Stimulated activated CD8-positive, alpha-beta memory T cell treated with anti-CD3 and anti-CD28 coated beads, Interleukin-4, amount 100 ng/mL, for 1 hour (primary cell): ENCODE measurements at places on chromosomes 13 and 19.

DNA sequence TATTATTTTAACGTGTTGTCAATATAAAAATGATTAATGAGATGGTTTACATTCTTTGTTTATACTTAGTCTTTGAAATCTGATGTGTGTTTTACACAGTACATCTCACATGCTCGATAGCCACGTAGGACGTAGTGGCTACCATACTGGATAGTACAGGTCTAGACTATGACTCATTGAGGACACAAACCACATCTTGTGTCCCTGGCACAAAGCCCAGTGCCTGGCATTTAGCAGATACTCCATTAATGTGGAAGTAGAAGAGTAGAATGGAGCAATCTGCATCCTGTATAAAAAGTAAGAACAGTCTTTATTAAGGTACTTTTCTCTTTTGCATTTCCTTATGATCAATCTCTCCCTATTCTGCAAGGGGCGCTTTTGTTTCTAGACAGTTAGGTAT lies 49.0 kb upstream of the FRY start:
- no peak for DNase-seq

- no peak for DNase-seq
Observed at GRCh38 chr19:40528533-40529092, 48.1 kb upstream of the SHKBP1 start.

DNA sequence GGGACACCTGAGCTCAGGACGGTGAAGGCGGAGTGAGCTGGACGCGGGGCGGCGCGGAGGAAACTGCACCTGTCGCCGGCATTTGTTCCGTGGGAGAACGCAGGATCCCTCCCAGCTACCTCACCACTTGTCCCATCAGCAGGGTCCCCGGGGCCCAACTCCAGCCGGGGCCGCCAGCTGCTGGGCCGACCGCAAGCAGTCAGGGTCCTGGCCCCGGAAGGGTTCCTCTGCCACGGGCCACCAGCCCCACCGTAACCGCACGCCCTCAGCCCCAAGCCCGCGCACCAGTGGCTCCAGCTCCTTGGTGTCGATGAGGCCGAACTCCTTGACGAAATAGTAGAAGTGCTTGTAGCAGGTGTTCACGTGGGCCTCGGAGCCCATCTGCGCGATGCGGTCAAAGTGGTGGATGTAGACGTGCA lies 19.6 kb downstream of the MOB3A start:
- DNase-seq, result no peak

GRCh38 chr13:86402500-86402899 lies 603.3 kb upstream of the SLITRK6 start:
- no peak for DNase-seq

DNA sequence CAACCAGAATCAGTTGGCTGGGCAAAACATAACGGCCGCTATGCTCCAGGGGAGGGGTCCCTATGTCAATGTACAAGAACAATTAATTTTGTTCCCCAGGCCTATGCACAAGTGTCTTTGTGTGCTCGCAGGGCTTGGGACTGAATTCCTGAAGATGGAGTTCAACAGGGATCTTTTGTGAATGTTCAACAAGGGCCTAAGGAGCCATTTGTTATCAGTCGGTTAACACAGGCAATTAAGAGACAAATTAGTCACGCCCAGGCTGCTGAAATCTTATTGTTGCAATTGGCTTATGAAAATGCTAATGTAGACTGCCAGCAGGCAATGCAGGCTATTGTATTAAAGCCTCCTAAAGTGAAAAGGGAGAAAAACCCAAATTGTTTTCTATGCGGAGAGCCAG lies 117.5 kb downstream of the ZNF429 start:
- no peak for DNase-seq

DNA sequence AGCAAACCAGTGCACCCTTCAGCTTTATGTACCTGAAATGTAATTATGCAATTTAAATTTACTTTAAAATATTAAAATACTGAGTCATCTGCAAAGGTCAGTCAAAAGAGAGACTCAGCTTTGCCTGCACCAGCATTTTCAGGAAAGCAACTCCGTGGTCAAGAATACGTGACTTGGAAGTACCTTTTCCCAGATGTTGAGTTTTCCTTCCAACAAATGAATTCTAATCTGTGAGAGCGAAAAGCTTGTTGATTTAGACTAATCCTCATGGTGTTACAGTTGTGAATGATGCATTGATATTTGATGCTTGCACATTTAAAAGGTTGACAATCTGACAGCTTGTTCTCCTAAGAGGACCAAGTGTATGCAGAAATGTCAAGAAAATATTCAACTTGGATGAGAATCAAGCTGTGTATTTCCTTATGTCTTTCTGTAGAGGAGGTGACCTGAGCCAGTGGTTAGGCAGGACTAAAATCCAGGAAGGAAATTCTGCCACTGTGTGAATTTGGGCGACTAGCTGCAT lies 270.4 kb downstream of the ABCC4 start:
- DNase-seq, result no peak

- no peak for DNase-seq
Observed at GRCh38 chr19:33159893-33160292, 28.0 kb downstream of the WDR88 start.

DNA sequence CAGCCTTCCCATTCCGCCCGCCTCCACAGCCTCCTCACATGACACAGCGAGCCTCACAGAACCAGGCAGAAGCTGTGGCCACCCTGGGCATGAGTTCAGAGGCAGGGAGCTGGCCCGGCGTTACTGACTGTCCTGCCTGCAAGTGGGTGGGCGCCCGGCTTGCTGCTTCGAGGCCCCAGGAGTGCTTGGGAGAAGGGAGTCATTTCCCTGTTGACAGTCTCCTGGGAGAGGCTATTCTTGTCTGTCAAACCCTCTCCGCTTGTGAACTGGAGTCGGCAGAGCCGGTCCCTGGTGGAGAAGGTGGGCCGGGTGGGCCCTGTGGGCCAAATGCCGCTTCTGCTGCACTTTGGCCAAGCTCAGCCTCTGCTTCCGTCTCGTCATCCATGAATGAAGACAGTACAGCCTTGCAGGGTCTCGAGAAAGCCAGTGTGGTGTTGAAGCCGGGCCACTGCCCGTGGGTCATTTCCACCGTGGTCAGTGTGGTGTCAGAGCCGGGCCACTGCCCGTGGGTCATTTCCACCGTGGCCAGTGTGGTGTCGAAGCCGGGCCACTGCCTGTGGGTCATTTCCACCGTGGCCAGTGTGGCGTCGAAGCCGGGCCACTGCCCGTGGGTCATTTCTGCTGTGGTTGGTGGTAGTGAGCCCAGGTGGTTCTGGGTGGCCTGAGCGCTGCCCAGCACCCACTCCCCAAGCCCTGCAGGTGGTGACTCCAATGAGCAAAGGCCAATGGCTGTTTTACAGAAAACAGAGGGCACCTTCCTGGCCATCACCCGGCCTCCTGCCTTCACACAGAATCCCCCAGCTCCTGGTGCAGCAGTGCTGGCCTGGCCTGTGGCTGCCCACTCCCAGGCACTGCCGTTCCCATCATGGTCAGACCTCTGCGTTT lies 13.5 kb upstream of the F7 start:
- DNase-seq, result no peak

DNA sequence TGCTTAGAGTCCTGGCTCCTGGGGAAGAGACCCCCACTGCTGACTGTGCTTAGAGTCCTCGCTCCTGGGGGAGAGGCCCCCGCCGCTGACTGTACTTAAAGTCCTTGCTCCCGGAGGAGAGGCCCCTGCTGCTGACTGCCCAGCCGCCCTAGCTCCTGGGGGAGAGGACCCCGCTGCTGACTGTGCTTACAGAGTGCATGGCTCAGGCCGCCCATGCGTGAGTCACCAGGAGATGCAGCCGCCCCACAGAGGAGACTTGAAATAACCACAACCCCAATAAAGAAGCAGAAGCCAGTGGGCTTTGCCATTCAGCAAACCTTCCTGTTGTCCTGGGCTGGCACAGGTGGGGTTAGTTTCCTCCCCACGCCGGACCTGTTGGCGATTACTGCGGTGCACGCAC lies 79.2 kb upstream of the C13orf46 start:
- no peak for DNase-seq

- DNase-seq, result peak; percentile 64
Observed at GRCh38 chr19:10505583-10506229, 2.5 kb upstream of the KEAP1 start.

- no peak for DNase-seq
Observed at GRCh38 chr19:1259876-1260748, 9.0 kb upstream of the CIRBP start.

- no peak for DNase-seq
Observed at GRCh38 chr13:93646245-93646644, 419.6 kb downstream of the GPC6 start.

DNA sequence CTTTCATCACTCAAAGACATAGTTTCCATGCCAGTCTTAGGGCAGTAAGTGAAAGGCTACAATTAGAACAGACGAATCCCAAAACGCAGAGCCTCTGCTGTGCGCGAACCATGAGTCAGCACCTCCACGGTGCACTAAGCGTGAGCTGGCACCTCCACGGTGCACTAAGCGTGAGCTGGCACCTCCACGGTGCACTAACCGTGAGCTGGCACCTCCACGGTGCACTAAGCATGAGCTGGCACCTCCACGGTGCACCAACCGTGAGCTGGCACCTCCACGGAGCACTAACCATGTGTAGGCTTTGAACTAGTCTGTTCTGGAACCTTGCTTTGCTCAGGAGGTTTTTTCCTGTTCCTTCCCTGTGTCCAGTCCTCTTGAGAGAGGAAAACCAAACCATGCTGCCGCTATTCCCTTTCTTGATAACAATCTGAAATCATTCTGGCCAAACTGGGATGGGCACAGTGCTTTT lies 120.6 kb downstream of the IRS2 start:
- DNase-seq, result no peak
